M059J (cell line): ENCODE measurements at places on chromosomes 3 and 15.

DNA sequence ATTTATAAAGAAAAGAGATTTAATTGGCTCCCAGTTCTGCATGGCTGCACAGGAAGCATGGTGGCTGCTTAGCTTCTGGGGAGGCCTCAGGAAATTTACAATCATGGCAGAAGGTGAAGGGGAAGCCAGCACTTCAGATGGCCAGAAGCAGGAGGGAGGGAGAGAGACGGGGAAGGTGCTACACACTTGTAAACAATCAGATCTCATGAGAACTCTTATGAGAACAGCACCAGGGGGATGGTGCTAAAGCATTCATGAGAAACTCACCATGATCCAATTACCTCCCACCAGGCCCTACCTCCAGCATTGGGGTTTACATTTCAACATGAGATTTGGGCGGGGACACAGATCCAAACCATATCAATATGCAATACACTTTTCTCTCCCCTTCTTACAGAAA lies 73.7 kb downstream of the ECT2 start:
- DNase-seq: no peak

DNA sequence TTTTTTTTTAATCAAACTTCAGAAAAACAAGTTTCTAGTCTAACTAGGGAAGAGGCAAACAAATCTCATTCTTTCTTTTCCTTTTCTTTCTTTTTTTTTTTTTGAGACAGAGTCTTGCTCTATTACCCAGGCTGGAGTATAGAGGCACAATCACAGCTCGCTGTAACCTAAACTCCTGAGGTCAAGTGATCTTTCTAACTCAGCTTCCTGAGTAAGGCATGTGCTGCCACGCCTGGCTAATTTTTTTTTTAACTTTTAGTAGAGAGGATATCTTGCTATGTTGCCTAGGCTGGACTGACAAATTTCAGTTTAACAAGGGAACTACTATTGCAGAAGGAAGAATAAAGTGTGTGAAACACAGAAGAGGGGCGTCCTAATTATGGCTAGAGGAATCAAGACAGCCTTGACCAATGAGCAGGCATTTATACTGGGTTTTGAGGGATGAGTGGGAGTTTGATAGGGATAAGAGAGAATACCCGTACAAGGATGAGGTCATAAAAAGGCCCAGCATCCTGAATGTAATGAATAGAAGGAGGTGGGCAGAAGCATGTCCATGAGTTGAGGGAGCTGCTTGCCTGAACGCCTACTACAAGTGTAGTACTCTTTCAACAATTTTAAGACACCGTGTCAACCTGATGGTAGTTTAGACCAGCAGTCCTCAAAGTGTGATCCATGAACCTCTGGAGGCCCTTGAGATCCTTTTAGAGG lies 6.7 kb upstream of the ZFAND6 start:
- DNase-seq: no peak

DNA sequence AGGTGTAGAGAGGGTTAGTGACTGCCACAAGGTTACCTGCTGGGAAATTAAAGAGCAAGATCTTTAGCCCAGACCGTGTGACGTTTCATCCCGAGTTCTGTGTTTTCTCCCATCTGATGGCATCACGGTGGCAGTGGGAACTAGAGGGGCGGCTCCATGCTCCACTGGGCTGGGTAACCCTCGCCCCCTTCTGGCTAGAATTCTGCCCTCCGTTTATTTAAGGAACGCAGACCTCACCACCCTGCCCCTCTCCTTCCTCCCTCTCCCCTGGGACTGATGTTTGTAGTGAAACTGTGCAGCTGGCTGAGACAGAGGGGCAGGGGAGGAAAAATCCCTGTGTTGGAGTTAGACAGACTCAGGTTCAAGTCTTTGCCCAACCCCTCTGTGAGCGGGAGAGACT lies 65.6 kb downstream of the ITGA11 start:
- DNase-seq: no peak

DNA sequence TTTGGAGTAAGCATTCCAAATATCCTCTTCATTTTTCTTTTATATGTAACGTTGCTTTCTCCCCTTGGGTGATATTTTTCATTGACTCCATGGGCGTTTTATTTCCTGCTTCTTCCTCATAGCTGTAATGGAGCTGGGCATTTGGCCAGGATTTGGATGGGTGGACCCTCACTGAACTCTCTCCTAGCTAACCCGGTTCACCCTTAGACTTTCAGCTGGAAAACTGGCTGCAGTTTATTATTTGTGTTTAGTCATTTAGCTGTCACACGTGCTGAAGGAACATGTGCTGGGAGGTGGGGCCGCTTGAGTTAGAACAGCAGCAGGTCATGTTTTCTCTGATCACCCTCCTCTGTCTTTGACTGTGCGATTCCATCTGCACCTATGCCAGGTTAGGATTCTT lies 407.6 kb downstream of the ZIC1 start:
- peak; percentile 9 for DNase-seq

DNA sequence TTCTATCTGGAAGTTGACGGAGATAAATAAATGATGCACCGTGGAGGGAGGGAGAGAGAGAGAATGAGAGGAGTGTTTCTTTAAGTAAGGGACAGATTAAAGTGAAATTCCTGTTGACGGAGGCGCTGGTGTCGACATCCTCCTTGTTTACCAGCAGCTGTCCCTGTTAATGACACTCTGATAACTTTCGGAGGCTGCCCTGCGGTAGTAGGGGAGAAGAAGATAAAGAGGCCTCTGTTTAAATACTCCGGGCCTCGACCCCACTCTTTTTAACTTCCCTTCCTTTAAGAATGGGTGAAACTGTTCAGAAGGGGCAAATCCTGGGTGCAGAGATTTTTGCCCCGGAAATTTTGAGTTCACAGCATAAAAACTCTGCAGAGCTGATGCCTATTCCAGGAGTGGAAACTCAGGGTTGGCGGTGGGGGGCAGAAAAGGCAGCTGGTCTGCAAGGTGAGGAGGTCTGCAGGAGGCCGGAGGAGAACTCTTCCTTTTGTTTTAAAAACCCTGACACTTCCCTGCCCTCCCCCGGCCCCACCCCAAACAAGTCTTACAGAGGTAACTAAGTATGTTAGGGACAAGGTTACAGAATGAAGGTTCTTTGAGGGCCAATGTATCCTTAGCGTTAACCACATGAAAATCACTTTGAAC lies 276.6 kb upstream of the NR2F2 start:
- peak; percentile 12 for DNase-seq

- no peak for DNase-seq
Observed at GRCh38 chr3:36394176-36394575, 13.9 kb downstream of the STAC start.

GRCh38 chr3:48406443-48407431 lies 23.1 kb downstream of the PLXNB1 start:
- DNase-seq: no peak

- DNase-seq: no peak
Observed at GRCh38 chr15:72147418-72147817, 29.2 kb downstream of the SENP8 start.

- peak; percentile 65 for DNase-seq
Observed at GRCh38 chr15:57118013-57118799, 199.8 kb downstream of the TCF12 start.

- DNase-seq: peak; percentile 3
Observed at GRCh38 chr3:104606812-104607211, 759.9 kb upstream of the ALCAM start.

GRCh38 chr3:89447243-89447642 lies 339.8 kb downstream of the EPHA3 start:
- no peak for DNase-seq

DNA sequence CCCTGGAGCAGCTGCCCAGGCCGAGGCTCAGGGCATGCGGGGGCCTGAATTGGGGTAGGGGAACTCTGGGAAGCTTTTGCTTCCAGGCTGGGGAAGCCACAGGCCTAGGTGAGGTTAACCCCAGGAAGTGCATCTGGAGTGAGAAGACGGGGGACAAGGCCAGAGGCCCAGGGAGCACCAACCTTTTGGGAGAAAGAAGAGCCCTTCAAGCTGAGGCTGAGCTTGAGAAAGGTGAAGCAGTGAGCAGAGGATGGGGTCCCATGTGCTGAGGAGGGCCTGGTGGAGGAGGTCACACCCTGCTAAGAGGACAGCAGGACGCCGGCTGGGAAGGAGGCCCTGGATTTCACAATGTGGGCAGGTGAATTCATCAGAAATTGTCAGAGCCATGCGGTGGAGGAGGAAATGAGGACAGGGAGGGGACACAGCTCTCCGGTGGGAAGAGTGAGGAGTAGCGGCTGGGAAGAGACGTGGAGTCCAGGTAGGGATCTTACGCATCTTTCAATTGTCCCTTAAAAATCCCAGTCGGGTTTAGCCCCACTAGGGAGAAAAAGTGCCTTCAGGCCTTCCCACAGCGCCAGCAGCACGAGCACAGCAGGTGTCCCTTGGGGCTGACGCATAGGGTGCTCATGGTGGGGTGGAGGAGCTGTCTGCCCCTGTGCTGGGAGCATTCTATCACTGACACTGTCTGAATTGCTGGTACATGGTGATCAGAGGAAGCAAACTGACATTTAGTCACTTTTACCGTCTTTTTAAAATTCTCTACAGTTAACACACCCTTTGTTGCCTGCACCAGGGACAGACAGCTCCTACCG lies 50.9 kb downstream of the HCN4 start:
- DNase-seq: peak; percentile 12

DNA sequence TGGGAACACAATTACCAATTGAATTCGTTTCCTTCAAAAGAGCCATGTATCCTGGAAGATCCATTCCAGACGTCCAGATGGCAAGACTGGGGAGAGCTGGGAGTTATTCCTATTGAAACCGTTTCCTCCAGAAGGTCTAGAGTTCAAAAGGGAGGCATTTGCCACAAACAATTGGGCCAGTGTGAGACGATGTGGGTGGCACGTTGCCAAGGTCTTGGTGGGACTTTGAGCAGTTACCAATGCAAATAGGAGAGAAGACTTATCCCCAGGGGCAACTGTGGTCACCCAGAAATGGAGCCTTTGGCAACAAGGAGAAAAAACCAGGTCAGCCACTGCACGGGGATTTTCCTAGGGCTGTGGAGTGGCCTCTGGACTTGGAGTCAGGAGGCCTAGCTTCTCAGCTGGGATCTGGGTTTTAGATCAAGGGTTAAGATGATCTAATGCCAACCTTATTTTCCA lies 29.6 kb upstream of the TLE3 start:
- peak; percentile 85 for DNase-seq

- DNase-seq: peak; percentile 97
Observed at GRCh38 chr3:113097960-113098447, 107.2 kb downstream of the GTPBP8 start.

DNA sequence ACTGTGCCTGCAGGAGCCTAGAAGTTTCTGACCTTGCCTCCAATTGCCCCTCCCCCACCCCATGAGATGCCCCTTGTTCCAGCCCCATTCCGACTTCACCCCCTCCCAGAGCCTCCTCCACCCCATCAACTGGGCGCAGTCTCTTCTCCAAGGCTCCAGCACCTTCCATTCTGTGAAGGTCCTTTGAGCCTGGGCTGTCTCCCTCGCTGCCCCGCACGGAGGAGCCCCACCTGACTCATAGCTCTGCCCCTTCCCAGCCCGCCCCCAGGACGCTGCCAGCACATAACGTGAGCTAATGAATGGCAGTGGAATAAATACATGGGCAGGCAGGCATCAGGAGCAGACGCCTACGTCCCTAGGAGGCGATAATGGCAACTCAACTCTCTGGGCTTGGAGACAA lies 113.1 kb downstream of the NUP210 start:
- no peak for DNase-seq

DNA sequence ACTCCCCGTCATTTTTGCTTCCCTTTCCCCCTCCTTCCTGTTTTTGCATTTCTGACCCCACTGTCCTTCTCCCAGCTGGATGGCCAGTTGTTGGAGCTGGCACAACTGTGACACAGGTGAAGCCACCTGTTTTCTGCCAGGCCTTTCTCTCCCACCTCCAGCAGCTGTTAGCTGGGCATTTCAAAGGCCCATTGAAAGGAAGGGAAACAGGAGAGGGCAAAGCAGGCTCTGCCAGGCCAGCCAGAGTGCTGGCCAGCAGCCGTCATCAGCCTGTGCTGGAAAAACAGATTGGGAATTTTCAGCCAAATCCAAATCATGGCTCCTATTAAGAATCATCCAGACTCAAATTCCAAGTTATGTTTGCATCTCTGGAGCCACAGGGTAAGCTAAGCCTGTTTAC lies 155.2 kb upstream of the C2CD4B start:
- no peak for DNase-seq

DNA sequence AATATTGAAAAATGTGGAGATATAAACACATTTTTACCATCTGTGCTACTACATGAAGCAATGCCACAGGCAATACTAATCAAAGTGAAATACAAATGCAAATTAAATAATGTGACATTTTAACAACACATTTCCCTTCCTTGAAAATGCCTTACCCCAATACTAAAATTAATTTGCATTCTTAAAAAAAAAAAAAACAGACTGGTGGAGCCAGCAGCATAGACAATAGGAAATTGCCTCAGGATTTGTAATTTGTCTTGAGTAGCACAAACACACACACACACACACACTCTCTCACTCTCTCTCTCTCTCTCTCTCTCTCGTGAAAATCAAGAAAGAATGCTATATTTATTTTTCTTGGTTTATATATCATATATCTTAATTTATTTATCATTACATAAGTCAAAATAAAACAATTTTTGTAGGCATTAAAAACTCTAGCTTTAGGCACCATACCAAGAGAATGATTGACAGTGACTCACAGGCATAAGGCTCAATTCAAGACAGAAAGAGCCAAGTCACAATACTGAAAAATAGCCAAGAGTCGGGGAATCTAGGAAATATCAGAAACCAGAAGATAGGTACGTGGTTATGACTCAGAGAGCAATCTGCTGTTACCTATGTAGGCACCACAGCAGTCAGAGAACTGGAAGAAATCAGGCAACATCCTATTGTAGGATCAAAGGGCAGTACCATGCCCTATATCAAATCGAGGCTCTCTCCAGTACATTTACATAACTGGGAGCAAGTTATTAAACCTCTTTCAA lies 23.0 kb downstream of the SUCNR1 start:
- DNase-seq: peak; percentile 95

DNA sequence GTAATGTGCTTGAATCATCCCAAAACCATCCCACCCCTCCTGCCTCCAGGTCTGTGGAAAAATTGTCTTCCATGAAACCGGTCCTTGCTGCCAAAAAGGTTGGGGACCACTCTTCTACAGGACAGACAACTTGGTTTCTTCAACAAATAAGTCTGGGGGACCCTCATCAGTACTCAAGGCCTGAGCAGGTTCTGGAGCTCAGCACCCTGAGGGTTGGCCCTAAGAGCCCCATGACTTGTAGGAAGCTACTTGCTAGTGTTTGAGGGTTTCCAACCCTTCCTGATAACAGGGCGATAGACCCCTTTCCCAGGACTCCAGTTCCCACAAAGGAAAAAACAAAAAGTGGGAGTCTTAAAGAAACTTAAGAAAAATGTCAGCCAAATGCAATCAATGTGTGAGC lies 52.9 kb upstream of the SLCO2A1 start:
- DNase-seq: no peak

DNA sequence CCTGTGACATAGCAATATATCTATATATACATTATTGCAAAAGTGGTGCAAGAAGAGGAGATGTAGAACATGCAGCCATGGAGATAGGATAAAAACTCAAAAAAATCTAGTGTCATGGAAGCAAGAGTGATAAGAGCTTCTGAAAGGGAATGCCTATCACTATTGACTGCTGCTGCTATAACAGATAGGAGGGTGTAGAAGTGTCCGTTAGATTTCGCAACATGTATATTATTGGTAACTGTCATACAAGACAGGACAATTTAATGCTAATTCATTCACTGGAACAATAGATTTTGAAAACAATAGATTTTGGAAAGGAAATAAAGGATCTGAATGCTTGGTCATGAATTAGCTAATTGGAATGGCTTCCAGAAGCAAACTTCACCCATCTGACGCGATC lies 224.5 kb downstream of the ZNF385D start:
- no peak for DNase-seq
